ENCODE measurements at places on chromosomes 3 and 15.

- DNase-seq = no peak
These were observed 53.4 kb upstream of the ATP2B2 start for GRCh38 chr3:10558736-10559135.

GRCh38 chr3:125163739-125164601 lies 48.6 kb downstream of the SLC12A8 start:
- peak; percentile 42 for DNase-seq

- no peak for DNase-seq
These were observed 70.2 kb upstream of the STRIT1 start for GRCh38 chr3:155363690-155364070.

DNA sequence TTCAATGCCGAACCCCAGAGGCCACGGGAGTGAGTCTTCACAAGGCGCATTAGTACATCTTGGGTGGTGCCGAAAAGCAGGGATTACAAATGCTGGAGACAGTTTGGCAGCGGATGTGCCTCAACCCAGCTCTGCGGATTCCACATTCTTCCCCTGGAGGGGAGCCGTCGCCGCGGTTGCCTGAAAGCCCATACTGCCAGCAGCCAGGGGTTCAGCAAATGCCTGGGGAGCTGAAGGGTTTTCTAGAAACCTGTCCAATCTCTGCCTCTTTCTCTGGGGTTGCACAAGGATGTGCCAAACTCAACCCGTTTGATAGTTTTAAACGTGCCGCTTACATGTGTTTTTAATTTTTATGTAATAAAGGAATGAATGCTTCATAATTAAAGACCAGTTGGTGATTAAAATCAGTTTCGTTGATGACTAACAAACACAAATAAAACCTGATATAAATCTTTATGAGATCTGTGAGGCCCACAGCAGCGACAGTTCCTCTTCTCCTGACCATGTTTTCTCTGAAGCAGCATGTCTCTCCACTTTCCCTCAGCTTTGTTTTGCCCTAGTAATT lies 74.6 kb upstream of the LEKR1 start:
- peak; percentile 87 for DNase-seq

DNA sequence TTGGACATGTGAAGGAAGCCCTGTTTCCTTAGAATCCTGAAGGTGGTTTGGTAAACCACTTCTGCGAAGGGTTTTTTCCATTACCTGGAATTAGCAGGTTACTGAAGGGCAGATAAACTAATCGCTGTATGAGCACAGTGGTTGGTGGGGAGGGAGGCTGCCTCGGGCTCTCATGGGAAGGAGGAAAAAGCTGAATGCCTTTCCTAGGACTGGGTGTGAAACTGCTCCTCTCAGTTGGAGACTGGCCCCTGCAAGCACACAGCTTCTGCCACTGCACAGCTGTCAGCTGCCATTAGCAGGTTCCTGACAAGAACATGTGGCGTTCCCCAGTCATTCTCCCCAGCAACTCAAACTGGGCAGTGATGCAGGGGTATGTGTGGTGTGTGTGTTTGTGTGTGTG lies 376.3 kb downstream of the GAP43 start:
- DNase-seq = no peak

- DNase-seq = peak; percentile 53
These were observed 62.9 kb downstream of the UMPS start for GRCh38 chr3:124793054-124793739.

- no peak for DNase-seq
These were observed 24.1 kb downstream of the ZNF80 start for GRCh38 chr3:114213292-114213626.

GRCh38 chr15:28953573-28954195 lies 67.9 kb downstream of the APBA2 start:
- no peak for DNase-seq
